ENCODE measurements at places on chromosomes 16 and 17. TPM values are rescaled to one million over a fixed set of nuclear protein-coding genes. Genes with fewer than 3 reads are reported as not detected.

TBC1D3B gene
- 1.8 TPM for total RNA-seq

HOXB1 gene
- not detected for total RNA-seq

CDH13 gene
- 98.6 TPM for total RNA-seq

ANKRD13B gene
- 13.5 TPM for total RNA-seq

DPEP3 gene
- total RNA-seq, result not detected

TBC1D24 gene
- 9.8 TPM for total RNA-seq

TGFB1I1 gene
- total RNA-seq, result 172 TPM

FDXR gene
- 18.9 TPM for total RNA-seq

FAM20A gene
- under 0.01 TPM for total RNA-seq

KRT24 gene
- not detected for total RNA-seq

ANKFN1 gene
- not detected for total RNA-seq

PEX12 gene
- total RNA-seq, result 3.4 TPM

CLEC19A gene
- total RNA-seq, result not detected

SNAI3 gene
- not detected for total RNA-seq

GALNS gene
- total RNA-seq, result 32.8 TPM

UNC45B gene
- not detected for total RNA-seq

DNAAF8 gene
- 0.81 TPM for total RNA-seq

FNDC8 gene
- total RNA-seq, result not detected

DNAAF1 gene
- total RNA-seq, result not detected

FBXW10 gene
- total RNA-seq, result not detected

CLUH gene
- total RNA-seq, result 98.7 TPM

KRT20 gene
- under 0.01 TPM for total RNA-seq

DNAI2 gene
- total RNA-seq, result not detected

LGALS9B gene
- not detected for total RNA-seq

NOS2 gene
- under 0.01 TPM for total RNA-seq

RSKR gene
- total RNA-seq, result 3.4 TPM

TMEM114 gene
- not detected for total RNA-seq

OR1A1 gene
- total RNA-seq, result not detected

NDUFAF8 gene
- 51.5 TPM for total RNA-seq

KRTAP3-2 gene
- total RNA-seq, result not detected

OSGIN1 gene
- 1.6 TPM for total RNA-seq

ABCC12 gene
- total RNA-seq, result not detected

KIF2B gene
- not detected for total RNA-seq

TP53TG3F gene
- not detected for total RNA-seq

HSF5 gene
- total RNA-seq, result 0.25 TPM

CETP gene
- total RNA-seq, result not detected

TERB1 gene
- not detected for total RNA-seq

CLDN6 gene
- total RNA-seq, result 63.8 TPM

TVP23B gene
- total RNA-seq, result 15.5 TPM

UNC13D gene
- 5.1 TPM for total RNA-seq

MAPT gene
- total RNA-seq, result 0.49 TPM

TNFRSF17 gene
- not detected for total RNA-seq

ZNF423 gene
- 0.98 TPM for total RNA-seq
